ENCODE measurements at places on chromosomes 1 and 21.

GRCh38 chr21:31326522-31327242 lies 17.4 kb downstream of the TIAM1 start:
- no peak for DNase-seq

GRCh38 chr21:34811368-34811767 lies 142.6 kb downstream of the CLIC6 start:
- no peak for DNase-seq

DNA sequence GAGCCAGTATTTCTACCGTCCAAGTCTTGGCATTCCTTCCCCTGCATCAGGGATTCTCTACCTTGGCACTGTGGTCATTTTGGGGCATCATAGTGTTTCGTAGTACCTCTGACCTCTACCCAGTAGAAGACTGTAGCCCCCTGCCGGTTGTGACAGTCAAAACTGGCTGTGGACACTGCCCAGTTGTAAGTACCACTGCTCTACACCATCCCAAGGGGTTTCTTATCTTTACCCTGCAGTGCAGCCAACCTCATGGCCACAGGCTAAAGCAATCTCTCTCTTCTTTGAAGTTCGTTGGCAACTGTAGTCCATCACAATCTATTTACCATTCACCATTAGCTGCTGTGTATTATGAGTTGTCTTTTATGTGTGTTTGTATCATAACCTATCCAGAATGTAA lies 29.3 kb upstream of the ERO1B start:
- DNase-seq = no peak

DNA sequence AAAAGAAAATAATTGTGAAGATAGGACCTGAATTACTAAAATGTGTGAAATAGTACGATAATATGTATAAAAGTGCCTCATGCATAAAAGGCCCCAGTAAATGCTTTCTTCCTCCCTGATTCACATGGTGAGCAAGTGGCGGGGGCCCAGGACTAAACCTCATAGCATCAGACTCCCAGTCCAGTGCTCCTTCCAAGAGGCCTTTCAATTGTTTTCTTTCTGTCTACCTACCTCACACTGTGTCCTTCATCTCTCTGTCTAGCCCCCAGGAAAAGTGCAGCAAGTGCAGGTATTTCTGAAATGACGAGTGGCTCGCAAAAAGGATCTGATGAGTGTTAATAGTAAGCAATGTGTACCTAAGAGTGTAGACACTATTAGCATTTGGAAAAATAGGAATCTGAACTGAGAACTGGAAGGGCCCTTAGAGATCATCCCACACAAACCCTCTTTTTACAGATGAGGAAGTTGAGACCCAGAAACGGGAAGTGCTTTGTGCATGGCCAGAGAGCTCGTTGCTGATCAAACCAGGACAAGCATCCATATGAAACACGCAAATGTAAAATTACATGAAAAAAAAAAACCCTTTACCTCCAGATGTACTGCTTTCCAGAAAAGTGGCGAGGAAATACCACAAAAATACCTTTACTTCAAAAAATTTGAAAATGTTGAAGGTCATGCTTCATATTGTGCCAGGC lies 118.2 kb upstream of the HOOK1 start:
- no peak for DNase-seq

DNA sequence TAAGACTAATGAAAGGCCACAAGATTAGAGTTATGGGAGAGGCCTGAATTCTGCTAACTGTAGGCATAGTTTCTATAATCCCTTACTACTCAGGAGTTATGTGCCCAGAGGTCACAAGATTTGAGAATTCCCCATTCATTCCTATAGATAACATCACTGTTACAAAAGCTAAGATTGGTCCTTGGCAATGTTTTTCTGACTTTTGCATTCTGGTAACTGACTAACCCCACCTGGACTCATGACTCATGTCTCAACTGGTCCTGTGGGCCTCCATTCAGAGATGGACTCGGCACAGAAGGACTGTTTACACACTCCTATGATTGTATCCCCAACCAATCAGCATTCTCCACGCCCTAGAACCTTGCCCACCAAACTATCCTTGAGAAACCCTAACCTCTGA lies 249.0 kb upstream of the ZP4 start:
- no peak for DNase-seq

- no peak for DNase-seq
These were observed 76.9 kb upstream of the PGBD5 start for GRCh38 chr1:230502996-230503395.

DNA sequence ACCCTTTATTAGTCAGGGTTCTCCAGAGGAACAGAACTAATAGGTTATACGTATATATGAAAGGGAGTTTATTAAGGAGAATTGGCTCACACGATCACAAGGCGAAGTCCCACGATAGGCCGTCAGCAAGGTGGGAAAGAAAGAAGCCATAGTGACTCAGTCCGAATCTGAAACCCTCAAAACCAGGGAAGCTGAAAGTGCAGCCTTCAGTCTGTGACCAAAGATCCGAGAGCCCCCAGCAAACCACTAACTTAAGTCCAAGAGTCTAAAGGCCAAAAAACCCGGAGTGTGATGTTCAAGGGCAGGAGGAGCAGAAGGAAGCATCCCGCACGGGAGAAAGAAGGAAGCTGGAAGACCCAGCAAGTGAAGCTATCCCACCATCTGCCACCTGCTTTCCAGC lies 9.9 kb downstream of the IFNLR1 start:
- DNase-seq = no peak

GRCh38 chr1:178579095-178579494 lies 66.2 kb downstream of the TEX35 start:
- no peak for DNase-seq

GRCh38 chr1:155952505-155952890 lies 11.1 kb downstream of the RXFP4 start:
- no peak for DNase-seq

GRCh38 chr1:228066416-228066815 lies 16.1 kb upstream of the ARF1 start:
- no peak for DNase-seq

DNA sequence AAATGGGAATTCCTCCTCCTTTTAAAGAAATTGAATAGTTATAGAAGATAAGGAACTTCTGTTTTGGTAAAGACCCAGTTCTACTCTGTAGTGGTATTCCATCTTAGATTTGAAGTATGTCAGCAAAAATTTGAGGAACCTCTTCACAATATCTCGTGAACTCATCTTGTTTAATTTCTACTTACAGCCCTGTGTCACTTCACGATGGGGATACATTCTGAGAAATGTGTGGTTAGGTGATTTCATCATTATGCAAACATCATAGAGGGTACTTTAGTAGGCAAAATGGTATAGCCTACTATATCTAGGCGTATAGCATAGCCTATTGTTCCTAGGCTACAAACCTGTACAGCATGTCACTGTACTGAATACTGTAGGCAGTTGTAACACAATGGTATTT lies 36.0 kb downstream of the ALG6 start:
- DNase-seq = no peak

Data from NCI-H1436 treated with DMSO at 0.1 percent for 48 hours (cell line).